Mesothelial cell of epicardium (in vitro differentiated cells): ENCODE measurements at places on chromosomes 1 and 21. TPM values are rescaled to one million over a fixed set of nuclear protein-coding genes. Genes with fewer than 3 reads are reported as not detected.

Gene TDRD10
- 0.18 to 0.69 TPM (median 0.31 TPM) in 3 replicates for total RNA-seq

Gene TMEM52
- total RNA-seq: 2.1 to 2.8 TPM (median 2.5 TPM) in 3 replicates

Gene MMP23B
- 63.8 to 70.3 TPM (median 65.4 TPM) in 3 replicates for total RNA-seq

Gene CLDN19
- total RNA-seq: 1.6 to 1.7 TPM (median 1.6 TPM) in 3 replicates

Gene LCK
- 1.4 to 1.8 TPM (median 1.5 TPM) in 3 replicates for total RNA-seq

Gene OR6K2
- total RNA-seq: not detected in 3 replicates

Gene OR2L5
- total RNA-seq: not detected in 3 replicates

Gene ALPL
- total RNA-seq: 0.59 to 1.2 TPM (median 0.89 TPM) in 3 replicates

Gene NRDC
- 131 to 133 TPM (median 132 TPM) in 3 replicates for total RNA-seq

Gene PALMD
- 0.32 to 0.58 TPM (median 0.49 TPM) in 3 replicates for total RNA-seq

Gene LRRC38
- not detected in 3 replicates for total RNA-seq

Gene RNU1-2
- total RNA-seq: 3,774 to 3,945 TPM (median 3,937 TPM) in 3 replicates

Gene KISS1
- total RNA-seq: 0.34 to 0.60 TPM in 2 of 3 replicates, not detected in the other

Gene NENF
- total RNA-seq: 35.8 to 39.3 TPM (median 36.2 TPM) in 3 replicates

Gene TNFRSF18
- total RNA-seq: 0.51 to 1.2 TPM (median 0.93 TPM) in 3 replicates

Gene C1orf52
- total RNA-seq: 44.6 to 48.2 TPM (median 47.4 TPM) in 3 replicates

Gene FTCD
- total RNA-seq: 8.8 to 12.5 TPM (median 9.6 TPM) in 3 replicates

Gene VPS72
- total RNA-seq: 76.8 to 87.2 TPM (median 82.3 TPM) in 3 replicates

Gene RNU1-4
- 3,774 to 3,945 TPM (median 3,937 TPM) in 3 replicates for total RNA-seq

Gene PTGS2
- total RNA-seq: 18.4 to 20.2 TPM (median 19.1 TPM) in 3 replicates

Gene GJA9
- total RNA-seq: not detected in 3 replicates

Gene CR2
- total RNA-seq: not detected in 3 replicates

Gene CD1B
- not detected in 3 replicates for total RNA-seq

Gene CRP
- total RNA-seq: not detected in 3 replicates

Gene ATF3
- total RNA-seq: 134 to 147 TPM (median 146 TPM) in 3 replicates

Gene TTC22
- 1.2 to 1.6 TPM (median 1.3 TPM) in 3 replicates for total RNA-seq

Gene THEM5
- total RNA-seq: not detected in 3 replicates

Gene BARHL2
- not detected in 3 replicates for total RNA-seq

Gene RGS8
- total RNA-seq: not detected in 3 replicates

Gene OR14K1
- total RNA-seq: not detected in 3 replicates

Gene FOXO6
- 34.8 to 38.4 TPM (median 37.4 TPM) in 3 replicates for total RNA-seq

Gene RNF19B
- total RNA-seq: 14.3 to 15.5 TPM (median 14.6 TPM) in 3 replicates

Gene DNM3
- 4.7 to 5.0 TPM (median 4.9 TPM) in 3 replicates for total RNA-seq

Gene BMP8A
- total RNA-seq: 0.27 TPM in 1 of 3 replicates, not detected in the others

Gene CLDN14
- not detected in 3 replicates for total RNA-seq

Gene SELL
- 1.4 to 2.5 TPM (median 2.4 TPM) in 3 replicates for total RNA-seq

Gene S1PR1
- 21.5 to 25.5 TPM (median 23.5 TPM) in 3 replicates for total RNA-seq

Gene CD1E
- not detected in 3 replicates for total RNA-seq

Gene MAEL
- total RNA-seq: not detected in 3 replicates

Gene PWP2
- total RNA-seq: 2.3 to 7.5 TPM (median 3.1 TPM) in 3 replicates

Gene PADI6
- not detected in 3 replicates for total RNA-seq

Gene GABRD
- 0.09 to 0.16 TPM (median 0.14 TPM) in 3 replicates for total RNA-seq

Gene MAP3K21
- 6.4 to 7.2 TPM (median 6.6 TPM) in 3 replicates for total RNA-seq

Gene ADORA3
- total RNA-seq: not detected in 3 replicates

Gene NBPF20
- total RNA-seq: 4.5 to 5.0 TPM (median 4.9 TPM) in 3 replicates

Gene BECN2
- not detected in 3 replicates for total RNA-seq

Gene FCRL1
- total RNA-seq: not detected in 3 replicates

Gene TMEM79
- 5.7 to 6.9 TPM (median 6.1 TPM) in 3 replicates for total RNA-seq
